ENCODE measurements at places on chromosomes 3 and 15.

- DNase-seq, result no peak
These were observed 339.6 kb upstream of the ROBO2 start for GRCh38 chr3:76700323-76700722.

- DNase-seq, result no peak
These were observed 206.7 kb downstream of the THRB start for GRCh38 chr3:24287755-24288450.

DNA sequence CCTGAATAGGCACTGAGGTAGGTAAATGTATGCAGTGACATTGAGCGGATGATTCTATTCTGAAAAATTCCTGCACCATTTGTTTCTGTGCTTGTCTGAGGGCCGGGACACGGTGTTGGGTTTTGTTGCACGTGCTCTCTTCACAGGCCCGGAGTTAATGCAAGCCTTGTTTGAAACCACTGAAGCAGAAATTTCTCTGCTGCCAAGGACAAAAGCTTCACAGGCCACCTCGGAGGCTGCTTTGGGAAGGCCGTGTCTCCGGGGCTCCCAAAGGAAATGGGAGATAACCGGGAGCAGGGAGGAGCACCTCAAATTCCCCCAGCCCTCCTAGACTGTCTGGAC is 179.4 kb downstream of the OPA1 start:
- no peak for DNase-seq

GRCh38 chr15:53193149-53193548 is 403.0 kb upstream of the ONECUT1 start:
- no peak for DNase-seq

DNA sequence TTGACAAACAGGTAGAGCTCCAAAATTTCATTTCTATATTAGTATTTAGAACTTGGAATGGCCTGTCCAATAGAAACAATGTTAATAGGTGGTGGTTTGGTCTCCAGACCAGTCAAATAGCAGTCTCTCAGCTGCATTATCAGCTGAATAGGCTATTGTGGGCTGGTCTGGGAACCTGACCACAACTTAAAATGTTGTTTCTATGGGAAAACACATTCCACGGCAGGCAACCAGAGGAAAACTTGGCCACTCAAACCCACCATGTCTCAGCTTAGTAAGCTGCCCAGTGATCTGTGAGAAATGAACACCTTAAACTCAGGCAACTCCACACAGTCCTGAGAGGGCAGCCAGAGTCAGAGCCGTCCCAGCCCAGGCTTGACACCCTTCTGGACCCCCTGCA is 20.4 kb downstream of the FBN1 start:
- no peak for DNase-seq

DNA sequence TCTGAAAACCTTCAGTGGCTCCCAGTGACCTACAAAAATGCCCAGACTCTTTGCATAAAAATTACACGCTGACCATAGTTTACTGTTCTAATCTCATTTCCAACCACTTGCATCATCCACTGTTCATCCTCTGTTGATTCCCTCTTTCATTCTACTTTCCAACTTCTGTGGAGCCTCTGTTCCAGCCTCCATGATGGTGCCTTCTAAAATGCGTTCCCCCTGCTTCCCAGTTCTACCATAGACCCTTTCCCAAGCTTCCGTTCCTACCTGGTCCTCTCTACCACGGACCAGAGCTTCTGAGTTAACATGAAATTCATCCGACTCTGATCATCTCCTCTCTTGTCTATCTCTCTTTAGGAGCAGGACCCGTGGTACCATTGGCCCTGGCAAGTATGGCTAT is 127.0 kb downstream of the THSD4 start:
- no peak for DNase-seq

DNA sequence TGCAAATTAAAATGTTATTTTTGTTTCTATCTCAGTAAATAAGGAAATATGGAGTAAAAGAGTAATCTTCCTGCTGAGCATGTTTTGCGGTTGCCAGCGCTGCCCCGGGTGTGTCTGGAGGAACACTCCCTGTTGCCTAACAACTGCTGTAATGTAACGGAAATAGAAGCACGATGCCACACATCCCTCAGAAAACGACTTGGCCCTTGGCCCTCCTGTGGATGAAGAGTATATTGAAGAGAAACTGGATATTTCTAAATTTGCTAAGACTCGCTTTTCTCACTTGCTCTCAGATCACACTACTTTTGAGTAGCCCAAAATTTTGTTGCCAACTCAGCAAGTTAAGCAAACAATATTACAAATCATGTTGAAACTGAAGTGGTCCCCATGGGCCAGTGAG is 18.9 kb downstream of the CX3CR1 start:
- peak; percentile 37 for DNase-seq

DNA sequence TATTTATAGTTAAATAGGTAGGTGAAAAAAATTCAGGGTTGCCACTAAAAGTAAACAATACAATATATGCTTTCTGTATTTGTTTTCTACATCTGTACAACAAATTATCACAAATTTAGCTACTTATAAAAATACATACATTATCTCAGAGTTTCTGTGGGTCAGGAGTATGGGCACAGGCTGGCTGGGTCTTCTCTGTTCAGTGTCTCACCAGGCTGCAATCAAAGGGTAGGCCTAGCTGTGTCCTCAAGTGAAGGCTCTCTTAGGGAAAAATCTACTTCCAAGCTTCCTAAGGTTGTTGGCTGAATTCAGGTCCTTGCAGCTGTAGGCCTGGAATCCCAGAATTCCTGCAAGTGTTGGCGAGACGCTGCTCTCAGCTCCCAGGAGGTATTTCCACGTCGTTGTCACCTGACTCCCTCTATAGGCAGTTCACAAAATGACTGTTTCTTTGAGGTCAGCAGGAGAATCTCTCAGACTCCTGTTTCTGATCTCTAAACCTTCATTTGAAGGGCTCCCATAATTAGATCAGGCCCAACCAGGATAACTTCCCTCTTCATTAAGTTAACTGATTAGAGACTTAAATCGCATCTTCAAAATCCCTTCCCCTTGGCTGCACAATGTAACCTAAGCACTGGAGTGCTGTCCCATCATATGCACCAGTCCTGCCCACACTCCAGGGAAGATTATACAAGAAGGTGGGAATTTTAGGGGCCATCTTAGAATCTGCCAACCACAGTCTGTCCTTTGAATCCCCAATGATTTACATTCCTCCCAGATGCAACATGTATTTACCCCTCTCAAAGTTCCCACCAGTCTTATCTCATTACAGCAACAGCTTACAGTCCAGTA is 296.6 kb downstream of the SUCLG2 start:
- DNase-seq, result no peak

DNA sequence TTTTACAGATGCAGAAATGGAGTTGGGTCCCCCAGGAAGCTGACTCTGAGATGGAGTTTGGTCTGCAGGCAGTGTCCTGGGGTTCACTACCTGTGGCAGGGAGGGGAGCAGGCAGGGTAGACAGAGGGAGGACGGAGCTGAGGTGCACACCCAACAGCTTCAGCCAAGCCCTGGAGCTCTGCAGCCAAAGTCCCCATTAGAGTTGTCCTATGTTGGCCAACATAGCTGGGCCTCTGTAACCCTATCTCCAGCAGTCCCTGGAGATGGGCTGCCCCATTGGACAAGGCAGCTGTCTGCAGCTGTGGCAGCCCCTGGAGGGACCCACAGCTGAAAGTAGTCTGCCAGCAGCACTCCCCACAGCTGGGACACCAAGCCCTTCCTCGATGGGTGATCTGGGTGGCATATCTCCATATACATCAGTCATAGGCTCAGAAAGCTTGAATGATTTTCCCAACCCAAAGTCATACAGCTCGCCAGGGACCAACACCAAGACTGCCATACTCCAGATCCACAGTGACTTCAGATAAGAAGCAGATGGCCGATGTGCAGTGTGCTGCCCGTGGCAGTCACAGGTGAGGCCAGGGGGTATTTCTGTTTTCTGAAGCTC is 31.9 kb downstream of the STARD5 start:
- DNase-seq, result no peak

All from stimulated activated CD8-positive, alpha-beta memory T cell treated with anti-CD3 and anti-CD28 coated beads, Interleukin-2, amount 100 ng/mL, for 48 hours (primary cell).